Activated CD4-positive, CD25-positive, alpha-beta regulatory T cell treated with anti-CD3 and anti-CD28 coated beads, Interleukin-2, amount 50 U/mL, for 72 hours (primary cell): ENCODE measurements at places on chromosomes 13 and 19.

- DNase-seq: no peak
Measured at GRCh38 chr19:45451131-45451849, 16.5 kb upstream of the FOSB start.

DNA sequence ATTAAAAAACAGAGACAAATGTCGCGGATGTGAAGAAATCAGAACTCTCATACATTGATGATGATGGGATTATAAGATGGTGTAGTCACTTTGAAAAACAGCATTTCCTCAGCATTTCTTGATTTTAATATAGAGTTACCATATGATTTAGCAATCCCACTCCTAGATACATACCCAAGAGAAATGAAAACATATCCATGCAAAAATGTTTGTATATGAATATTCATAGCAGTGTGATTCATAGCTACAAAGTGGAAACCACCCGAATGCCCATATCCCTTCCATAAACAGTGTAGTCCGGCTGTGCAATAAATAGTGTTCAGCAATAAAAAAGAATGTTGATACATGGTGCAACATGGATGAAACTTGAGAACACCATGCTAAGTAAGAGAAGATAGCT, 44.6 kb downstream of the DPY19L3 start:
- DNase-seq: no peak

DNA sequence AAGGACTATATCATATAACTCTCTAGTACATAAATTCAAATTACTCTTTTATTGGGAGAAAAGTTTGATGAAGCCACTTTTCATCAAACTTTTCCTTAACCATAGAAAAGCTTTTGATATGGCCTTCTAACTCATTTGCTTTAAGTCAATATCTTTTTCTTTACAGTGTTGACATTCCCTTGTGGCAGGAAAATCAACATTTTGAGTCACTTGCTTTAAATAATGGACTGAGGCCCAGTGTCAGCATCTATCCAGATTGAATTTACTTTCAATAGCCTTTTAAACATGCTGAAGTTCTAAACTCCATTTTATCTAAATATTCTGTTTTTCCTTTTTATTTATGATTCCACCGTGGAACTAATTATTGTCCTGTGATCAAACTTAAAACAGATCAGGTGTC, 62.7 kb downstream of the PCDH9 start:
- no peak for DNase-seq

- DNase-seq: no peak
Measured at GRCh38 chr19:33197591-33198000, 3.5 kb downstream of the LRP3 start.

GRCh38 chr13:99507986-99508385, 6.7 kb downstream of the TM9SF2 start:
- no peak for DNase-seq

DNA sequence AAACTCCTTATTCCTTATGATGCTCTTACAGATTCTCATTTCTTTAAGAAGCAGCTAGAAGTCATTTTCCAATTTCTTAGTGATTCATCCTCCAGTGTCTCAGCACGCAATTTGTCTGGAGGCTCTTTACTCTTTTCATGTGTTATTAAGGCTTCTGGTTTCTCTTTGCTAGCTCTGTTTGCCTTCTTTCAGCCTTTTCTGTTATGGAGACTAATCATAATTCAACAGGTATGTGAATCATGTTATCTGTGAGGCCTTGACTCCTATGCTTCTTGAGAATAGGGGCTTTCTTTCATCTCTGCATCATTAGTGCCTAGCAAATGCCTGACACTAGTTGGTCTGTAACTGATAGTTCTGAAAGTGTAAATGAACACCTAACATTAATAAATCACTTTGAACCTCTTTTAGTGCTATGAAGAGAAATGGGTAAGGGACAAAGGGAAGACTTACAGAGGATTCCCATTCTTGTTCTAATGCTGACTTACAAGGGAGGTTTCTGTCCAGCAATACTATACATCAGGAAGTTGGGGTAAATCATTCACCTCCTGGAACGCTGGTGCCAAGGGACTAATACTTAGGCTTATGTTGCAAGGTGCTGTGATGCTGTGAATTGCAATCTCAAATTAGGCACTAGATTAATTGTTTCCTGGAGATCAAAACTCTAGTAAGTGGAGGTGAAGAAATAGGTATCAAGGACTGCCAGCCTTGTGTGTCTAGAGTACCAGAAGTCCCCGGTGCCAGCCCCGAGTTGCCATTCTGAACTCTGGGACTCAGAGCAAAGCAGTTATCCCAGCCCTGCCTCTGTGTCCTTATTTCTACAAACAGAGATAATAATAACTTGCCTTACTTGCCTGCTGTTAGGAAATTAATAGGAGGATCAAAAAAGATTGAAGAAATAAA, 265.6 kb downstream of the DCLK1 start:
- DNase-seq: no peak

DNA sequence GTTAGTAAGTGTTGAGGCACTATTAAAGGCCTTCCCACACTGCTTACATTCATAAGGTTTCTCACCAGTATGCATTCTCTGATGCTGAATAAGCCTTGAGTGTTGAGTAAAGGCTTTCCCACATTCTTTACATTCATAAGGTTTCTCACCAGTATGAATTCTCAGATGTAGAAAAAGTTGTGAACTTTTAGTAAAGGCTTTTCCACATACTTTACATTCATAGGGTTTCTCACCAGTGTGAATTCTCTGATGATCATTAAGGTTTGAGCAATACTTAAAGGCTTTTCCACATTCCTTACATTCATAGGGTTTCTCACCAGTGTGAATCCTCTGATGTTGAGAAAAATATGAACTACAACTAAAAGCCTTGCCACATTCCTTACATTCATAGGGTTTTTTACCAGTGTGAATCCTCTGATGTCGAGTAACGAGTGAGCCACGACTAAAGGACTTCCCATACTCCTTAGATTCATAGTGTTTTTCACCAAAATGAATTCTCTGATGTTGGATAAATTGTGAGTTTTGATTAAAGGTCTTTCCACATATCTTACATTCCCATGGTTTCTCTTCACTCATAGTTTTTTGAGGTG, 24.2 kb downstream of the ZNF829 start:
- DNase-seq: no peak

- DNase-seq: no peak
Measured at GRCh38 chr19:32870981-32871451, 1.4 kb upstream of the SLC7A9 start.

DNA sequence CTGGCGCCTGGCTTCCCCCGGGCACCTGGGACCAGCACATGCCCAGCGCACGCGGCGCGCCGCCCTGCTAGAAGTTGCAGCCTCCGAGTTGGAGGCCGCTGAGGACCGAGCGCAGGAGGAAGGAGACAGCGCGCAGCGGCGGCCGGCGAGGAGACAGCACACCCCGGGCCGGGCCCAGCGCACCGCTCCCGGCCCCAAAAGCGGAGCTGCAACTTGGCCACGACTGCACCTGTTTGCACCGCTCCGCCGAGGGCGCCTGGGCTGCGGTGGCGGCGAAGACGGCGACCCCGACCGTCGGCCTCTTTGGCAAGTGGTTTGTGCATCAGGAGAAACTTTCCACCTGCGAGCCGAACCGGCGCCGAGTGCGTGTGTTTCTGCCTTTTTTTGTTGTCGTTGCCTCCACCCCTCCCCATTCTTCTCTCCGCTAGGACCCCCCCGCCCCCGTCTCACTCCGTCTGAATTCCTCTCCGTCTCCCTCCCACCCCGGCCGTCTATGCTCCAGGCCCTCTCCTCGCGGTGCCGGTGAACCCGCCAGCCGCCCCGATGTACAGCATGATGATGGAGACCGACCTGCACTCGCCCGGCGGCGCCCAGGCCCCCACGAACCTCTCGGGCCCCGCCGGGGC, at the start of gene SOX1:
TSS of gene SOX1 (plus strand) at position 34 of the 626 bp plus-strand sequence. CDS start at position 544, 510 bp downstream.
- DNase-seq: no peak

DNA sequence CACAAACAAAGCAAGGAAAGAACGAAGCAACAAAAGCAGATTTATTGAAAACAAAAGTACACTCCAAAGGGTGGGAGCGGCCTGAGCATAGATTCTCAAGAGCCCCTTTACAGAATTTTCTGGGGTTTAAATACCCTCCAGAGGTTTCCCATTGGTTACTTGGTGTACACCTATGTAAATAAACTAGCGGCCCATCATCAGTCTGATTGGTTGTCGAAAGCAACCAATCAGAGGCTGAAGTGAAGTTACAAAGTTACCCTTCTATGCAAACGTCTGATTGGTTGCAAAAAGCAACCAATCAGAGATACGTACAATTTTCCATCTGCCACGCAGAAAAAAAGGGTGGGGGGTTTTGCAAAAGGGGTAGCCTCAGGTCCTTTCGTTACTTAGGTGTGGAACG, 96.3 kb upstream of the UBAC2 start:
- DNase-seq: no peak

DNA sequence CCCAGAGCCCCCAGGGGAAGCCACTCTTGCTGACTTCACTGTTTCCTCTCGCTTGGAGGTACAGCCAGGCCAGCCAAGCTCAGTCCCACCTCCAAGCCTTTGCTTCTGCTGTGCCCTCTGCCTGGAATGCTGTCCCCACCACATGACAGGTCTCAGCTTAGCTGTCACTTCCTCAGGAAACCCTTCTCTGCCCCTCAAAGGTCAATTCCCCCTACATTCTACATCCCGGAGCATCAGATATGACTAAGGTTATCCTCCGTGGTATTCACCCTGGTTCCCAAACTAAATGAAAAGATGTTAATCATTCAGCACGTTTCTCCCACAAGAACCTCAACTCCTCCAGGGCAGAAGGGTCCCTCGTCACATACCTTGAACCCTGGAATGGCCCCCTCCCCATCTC, 53.5 kb downstream of the PTPRS start:
- no peak for DNase-seq

- no peak for DNase-seq
Measured at GRCh38 chr13:23637829-23638228, 67.6 kb downstream of the TNFRSF19 start.

DNA sequence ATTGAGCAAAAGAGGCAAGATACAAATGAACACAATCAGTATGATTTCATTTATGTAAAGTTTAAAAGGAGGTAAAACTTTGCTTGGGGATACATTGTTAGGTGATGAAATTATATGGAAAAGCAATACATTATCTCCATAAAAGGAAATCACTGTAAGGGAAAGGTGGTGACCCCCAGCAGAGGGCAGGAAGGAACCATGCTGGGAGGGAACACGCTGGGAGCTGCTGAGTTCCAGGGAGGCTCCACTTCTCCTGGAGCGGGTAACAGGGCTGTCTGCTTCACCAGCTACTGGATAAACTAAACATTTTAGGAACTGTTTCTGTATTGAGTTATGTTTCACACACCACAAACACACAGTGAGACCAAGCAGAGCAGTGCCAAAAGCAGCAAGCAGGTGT, 91.2 kb downstream of the KATNAL1 start:
- DNase-seq: no peak

DNA sequence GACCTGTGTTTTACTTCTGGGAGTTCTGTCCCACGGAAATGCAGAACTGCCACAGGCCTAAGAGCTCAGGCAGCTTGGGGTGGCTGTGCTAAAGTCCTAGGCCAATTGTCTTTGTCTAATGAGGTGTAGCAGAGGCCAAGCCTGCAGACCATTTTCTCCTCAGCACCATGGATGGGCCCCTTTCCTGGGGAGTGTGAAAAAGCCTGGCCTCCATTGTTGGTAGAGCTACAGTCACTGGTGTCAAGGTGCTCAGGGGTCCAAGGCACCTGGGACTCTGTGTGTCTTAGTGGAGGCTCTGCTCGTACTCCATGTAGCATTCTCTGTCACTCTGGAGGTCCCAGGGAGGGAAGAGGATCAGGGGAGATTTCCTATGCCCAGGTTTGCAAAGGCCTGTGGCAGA, 329.6 kb downstream of the SLITRK5 start:
- no peak for DNase-seq

GRCh38 chr19:3712663-3713611, 4.8 kb downstream of the TJP3 start:
- no peak for DNase-seq

- DNase-seq: no peak
Measured at GRCh38 chr13:36072152-36072935, 58.8 kb downstream of the DCLK1 start.

DNA sequence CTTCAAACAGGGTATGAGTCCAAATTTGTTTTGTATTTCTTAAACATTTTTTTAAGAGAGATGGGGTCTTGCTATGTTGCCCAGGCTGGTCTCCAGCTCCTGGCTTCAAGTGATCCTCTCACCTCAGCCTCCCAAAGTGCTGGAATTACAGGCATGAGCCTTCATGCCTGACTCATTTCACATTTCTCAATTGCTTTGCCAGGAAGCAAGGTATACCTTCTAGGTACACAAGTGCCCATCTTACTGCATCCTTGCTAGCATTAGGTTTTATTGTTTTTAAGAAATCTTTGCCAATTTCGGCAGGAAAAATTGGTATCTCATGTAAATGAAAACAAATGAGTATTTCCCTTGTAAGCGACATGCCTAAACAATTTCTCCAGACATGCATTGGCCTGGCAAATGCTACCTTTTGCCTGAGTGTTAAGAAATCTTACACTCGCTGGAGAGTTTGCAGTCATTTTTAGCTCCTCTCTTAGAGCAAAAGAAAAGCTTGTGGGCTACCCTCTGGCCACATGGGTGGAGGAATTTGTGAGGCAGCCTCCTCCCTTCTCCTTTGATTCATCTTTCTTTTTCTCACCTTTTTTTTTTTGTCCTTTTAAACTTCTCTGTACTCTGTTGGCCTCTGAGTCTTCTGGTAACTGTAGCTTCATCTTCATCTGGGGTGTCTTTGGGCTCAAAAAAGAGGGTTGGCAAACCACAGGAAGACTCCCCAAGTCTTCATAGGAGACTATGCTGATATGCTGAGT, 33.0 kb downstream of the ACTL9 start:
- DNase-seq: no peak

DNA sequence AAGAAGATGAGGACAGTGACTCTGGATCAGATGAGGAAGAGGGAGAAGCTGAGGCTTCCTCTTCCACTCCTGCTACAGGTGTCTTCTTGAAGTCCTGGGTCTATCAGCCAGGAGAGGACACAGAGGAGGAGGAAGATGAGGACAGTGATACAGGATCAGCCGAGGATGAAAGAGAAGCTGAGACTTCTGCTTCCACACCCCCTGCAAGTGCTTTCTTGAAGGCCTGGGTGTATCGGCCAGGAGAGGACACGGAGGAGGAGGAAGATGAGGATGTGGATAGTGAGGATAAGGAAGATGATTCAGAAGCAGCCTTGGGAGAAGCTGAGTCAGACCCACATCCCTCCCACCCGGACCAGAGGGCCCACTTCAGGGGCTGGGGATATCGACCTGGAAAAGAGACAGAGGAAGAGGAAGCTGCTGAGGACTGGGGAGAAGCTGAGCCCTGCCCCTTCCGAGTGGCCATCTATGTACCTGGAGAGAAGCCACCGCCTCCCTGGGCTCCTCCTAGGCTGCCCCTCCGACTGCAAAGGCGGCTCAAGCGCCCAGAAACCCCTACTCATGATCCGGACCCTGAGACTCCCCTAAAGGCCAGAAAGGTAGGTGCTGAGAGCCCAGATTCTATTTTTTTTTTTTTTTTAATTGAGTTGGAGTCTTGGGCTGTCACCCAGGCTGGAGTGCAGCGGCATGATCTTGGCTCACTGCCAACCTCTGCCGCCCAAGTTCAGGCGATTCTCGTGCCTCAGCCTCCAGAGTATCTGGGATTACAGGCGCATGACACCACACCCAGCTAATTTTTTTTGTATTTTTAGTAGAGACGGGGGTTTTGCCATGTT, 2.3 kb downstream of the PPP1R15A start:
- DNase-seq: peak; percentile 37
